Bronchial epithelial cell (primary cell): ENCODE measurements at places on chromosomes 5 and 9.

DNA sequence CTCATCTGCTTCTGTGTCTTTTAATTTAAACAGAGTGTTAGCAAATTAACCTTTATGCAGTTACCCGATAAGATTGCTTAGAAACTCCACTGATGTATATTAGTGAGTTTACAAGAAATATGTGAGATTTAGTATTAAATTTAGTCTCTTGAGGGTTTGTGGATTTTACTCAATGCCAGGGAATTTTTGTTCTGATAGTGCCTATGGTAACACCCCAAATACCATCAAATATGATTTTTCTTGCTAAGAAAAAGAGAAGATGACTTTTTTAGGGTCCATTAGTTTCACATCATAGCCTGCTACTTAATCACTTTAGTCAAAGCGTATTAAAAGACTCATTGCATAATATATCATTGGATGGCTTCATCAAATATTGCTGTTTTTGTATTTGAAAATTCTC is 224.9 kb downstream of the PCSK5 start:
- no peak for DNase-seq

GRCh38 chr5:372556-372995 is 51.1 kb downstream of the AHRR start:
- DNase-seq = no peak

GRCh38 chr9:104868303-104868686 is 59.7 kb downstream of the ABCA1 start:
- DNase-seq = no peak

DNA sequence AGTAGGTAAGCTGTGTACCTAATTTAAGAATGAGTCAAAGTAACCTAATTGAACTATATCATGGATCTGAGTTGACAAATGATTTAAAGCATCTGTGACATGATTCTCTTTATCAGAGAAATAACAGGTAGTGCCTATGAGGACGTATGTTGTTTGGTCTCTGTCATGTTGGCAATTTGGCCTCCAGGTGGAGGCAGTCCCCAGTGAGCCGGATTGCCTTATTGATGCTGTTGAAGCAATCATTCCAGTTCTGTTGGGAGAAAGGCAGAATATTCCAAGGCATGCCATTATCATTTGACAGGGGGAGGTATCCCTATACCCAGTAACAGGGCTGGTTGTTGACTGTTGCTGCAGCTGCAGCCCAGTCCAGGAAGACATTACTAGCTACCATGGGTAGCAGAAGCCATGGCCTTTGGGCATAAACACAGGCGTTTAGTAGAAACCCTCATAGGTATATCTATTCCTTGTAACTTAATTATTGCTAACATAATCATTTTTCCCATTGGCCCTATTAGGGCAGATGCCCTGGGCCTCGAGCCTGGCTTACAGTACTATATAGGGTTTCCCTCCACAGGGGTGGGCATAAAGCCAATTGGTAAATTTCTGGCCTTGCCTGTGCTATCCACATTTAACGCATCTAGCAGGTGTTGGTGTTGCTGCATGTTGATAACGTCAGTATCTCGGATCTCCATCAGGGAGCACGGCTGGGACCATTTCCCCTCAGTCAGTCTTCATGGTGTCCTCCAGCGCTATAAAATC is 12.2 kb upstream of the SLC22A4 start:
- DNase-seq = no peak

GRCh38 chr9:8229226-8229625 is 429.6 kb upstream of the DMAC1 start:
- DNase-seq = no peak

DNA sequence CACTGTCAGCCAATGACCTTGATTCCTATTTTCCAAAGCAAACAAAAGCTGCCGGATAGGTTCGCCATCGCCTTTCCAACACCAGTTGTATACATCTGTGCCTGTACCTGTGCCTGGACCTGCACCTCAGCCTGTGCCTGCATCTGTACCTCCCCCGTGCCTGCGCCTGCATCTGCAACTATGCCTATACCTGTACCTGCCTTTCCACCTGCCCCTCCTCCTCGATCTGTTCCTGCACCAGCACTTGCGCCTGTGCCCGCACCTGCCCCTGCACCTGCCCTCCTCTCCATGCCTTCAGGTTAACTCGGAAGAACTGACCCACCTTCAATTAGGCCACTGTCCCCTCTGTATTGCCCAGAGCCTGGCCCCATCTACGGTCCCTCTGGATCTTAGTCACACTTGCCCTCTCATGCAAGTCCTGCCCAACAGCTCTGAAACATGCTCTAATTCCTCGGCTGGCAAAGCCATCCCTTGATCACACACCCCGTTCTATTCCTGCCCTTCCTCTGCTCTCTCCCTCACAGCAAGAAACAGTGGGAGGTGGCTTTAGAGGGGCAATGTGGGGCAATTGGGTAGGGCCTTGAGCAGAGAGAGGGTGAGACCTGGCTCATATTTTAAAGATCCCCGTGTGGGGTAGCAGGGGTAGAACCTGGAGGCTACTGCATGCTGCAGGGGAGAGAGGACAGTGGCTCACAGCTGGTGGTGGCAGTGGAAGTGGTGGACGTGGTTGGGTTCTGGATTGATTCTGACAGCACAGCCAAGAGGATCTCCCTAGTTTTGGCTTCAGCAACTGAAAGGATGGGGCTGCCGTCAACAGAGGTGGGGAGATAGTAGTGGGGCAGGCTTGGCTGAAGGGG is 59.6 kb upstream of the PHYKPL start:
- DNase-seq = no peak

DNA sequence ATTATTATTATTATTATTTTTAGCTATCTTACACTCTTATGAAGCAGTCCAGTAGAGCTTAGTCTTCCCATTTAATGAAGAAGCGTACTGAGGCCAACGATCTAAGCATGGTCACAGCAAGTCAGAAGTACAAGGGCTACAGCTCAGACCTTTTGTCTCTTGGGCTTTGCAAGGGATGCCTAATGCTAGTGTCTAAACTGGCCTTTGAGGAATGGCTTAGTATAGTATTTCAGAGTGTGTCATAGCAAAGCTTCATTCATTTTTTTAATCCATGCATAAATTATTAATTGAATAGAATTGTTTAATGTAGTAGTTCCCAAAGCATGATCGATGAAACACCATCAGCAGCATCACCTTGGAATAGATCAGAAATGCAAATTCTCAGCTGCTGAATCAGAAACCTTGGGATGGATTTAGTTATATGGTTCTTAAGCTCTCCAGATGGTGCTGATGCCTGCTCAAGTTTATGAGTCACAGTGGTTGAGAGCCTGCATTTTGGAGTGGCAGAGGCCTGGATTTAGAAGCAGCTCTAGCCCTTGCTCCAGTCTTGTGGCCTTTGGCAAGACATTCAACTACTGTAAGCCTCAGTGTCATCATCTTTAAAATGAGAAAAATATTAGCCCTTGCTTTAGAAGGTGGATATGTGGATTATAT is 6.1 kb downstream of the IL12B start:
- peak; percentile 59 for DNase-seq
